ENCODE measurements at places on chromosomes 5 and 9.

- no peak for DNase-seq
Measured at GRCh38 chr9:121316378-121316777, 48.4 kb downstream of the GSN start.

- DNase-seq = no peak
Measured at GRCh38 chr5:87579678-87580077, 166.9 kb upstream of the CCNH start.

DNA sequence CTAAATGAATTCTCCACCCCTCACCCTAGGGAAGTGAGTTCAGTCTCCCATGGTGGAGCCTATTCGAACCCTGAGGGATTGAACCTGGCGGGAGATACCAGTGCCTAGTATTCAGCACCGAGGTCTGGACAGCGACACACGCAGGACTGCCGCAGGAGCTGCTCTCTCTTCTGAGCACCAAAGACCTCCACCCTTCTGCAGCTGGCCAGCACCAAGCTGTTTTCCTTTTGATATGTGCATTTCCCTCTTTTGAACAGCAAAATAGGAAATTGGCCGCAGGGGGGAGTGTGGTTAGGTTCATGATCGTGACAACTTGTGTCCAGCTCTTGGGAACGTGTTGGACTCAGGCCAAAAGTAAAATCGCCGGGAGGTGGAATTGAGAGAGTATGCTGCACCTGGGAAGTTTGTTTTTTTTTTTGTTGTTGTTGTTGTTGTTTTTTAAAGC lies 1.2 kb upstream of the PCSK1 start:
- DNase-seq = no peak

GRCh38 chr5:66329078-66329477 lies 185.0 kb downstream of the SREK1 start:
- DNase-seq = no peak

DNA sequence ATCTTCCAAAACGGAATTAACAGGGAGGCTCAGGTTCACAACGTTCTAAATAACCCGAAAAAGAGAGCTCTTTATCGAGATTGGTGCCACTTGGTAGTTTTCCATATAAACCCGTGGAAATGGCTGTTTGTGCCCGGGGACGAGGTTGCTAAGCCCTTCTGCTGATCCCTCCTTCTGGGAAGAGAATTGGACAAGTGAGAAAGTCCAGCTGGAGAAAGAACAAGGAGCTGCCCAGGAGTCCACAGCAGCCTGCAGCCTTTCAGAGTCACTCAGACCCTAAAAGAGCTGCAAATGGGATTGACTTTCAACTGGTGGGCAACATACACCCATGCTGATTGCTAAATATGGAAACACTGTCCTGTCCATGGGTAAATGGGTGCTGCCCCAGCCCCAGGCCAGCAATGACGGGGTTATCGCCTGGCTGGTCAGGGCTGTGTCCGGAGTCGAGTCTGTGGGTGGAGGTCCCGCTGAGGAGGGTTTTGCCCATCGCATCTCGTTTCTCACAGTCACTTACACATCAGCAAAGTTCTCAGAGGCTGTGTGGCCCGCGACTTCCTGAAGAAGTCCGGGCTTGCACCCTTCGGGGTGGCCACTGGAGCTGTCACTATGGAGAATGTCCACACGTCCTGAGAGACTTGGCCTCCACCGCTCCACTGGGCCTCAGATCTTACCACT lies 40.7 kb upstream of the HSD17B3 start:
- no peak for DNase-seq

DNA sequence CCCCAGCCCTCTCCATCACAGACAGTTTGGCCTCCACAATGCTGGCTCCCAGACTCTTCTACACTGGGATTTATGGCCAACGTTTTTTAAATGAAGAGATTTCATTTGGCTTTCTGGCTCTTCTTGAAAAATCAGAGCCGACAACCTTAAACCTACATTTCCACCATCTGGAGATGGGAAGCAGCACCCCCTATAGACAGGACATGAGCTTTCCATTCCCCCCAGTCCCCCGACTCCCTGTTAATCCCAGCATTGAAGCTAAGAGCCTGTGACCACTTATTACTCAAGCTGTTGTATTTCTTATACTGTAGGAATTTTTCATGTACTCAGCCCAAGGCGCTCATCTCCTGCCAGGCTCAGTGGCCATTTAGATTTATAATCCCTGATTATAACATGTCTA lies 34.0 kb upstream of the AFAP1L1 start:
- DNase-seq = no peak

GRCh38 chr9:21171351-21171750 lies 4.9 kb upstream of the IFNA21 start:
- no peak for DNase-seq
